Effector CD4-positive, alpha-beta T cell (primary cell): ENCODE measurements at places on chromosomes 2 and 18.

DNA sequence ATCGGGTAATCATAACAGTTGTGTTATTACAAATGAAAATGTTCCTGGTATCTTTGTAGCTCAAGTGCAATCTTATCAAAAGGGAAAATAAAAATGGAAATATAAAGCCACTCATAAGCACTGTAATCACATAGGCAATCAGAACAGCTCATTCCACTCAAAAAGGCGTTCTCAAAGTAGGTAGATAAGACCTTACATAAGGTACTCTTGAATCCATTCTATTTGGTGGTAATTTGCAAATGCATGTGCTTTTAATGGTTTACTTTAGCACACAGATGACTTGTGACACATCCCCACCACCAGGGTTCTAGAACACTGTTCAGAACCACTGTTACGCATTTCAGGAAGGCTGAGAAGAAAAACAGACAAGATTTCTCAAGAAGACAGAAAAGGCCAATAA, 86.7 kb upstream of the NARS1 start:
- DNase-seq, result no peak

DNA sequence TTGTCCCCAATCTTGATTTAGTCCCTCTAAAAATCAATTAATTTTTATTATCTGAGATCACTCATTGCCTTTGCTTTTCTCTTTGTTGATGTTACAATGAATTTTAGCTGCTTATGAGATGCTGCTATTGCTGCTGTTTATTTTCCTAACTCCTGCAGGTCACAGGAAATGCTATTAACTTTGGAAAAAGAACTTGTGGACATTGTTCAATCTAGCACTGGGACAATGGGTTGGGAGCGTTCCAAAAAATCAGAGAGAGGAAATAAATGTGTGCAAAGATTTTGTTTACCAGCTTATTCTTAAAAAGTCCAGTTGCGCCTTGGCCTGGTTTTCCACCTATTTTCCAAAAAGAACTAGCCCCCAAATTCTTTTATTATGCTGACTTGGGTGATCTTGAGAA, 268.3 kb downstream of the PTH2R start:
- DNase-seq, result no peak

DNA sequence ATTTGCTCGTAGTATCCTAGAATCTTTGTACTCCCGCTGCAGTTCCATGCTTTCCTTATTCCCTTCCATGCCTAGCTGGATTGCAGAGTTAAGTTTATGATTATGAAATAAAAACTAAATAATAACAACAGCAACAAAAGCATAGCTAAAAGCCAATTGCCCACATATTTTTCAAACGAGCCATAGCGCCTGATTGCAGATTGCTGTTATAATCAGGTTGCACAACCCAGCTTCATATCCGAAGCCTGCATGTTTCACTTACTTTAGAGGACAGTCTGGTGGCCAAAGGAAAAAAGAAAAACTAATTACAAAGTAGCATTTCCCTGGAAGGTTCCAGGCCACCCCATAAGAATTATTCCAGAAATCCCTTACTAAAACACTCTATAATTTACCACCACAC, 31.9 kb upstream of the PNO1 start:
- DNase-seq, result no peak

GRCh38 chr2:7053650-7054265, 136.5 kb downstream of the RNF144A start:
- DNase-seq, result no peak

DNA sequence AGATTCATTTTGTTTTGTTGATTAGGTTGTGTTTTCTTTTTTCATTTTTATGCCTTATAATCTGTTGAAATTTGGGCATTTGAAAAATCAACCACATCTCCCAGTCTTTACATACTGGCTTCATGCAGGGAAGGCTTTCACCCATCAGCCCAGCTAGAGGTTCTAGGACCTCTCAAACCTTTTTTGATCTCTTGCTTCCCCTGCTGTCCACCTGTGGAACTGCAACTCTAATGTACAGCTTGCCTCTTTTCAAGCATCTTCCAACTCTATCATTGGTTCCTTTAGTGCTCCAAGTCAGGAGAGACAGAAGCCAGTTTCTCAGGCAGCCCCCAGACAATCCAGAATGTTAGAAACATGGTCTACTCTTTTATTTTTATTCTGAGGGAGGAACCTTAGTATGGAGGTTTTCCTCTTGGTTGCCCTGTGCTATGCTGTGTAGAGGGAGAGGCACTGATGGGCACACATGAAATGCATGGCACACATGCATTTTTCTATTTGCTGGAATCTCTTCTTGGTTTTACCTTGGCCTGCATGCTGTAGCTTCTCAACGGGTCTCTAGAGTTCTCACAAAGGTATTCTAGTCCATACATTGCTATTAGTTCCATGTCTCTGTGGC, 107.2 kb upstream of the L3MBTL4 start:
- no peak for DNase-seq

DNA sequence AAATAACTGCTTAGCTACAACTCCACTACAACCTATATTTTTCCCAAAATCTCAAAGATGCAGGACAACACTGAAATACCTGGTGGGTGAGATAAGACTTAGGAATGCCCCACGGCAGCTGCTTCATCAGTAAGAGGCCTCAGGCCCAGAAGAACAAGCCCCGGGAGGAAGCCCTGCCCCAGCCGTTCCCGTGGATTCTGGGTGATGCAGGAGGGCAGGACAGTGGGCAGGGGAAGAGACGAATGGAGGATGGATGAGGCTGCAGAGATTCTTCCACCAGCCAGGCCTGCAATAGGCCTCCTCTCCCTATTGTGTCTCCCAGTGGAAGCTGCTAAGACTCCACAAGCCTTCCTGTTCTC, 197.9 kb upstream of the HDAC4 start:
- DNase-seq, result no peak

- DNase-seq, result no peak
These were observed 31.3 kb downstream of the DGKD start for GRCh38 chr2:233385489-233386044.

- no peak for DNase-seq
These were observed 12.3 kb upstream of the APOB start for GRCh38 chr2:21055879-21056790.

DNA sequence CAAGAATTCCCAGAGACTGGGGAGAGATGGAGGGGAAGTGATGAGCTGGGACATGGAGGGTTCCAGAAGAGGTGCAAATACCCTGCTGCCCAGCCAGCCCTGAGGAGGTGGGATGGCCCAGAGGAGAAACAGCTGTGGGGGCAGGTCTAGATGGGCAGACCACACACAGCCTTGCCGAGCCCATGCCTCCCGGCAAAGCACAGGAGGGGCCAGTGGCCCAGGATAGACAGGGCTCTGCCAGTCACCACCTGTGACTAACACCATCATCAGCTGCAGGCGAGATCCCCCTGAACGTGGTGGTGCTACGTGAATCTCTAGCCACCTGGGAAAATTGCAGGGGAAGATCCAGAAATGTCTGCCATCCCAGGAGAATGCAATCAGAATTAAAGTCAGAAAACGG, 39.4 kb downstream of the SCTR start:
- no peak for DNase-seq

GRCh38 chr2:192544371-192544955, 349.7 kb upstream of the TMEFF2 start:
- no peak for DNase-seq

GRCh38 chr2:223731503-223731902, 105.9 kb downstream of the AP1S3 start:
- no peak for DNase-seq

- DNase-seq, result no peak
These were observed 59.3 kb downstream of the EMILIN2 start for GRCh38 chr18:2905854-2906703.

DNA sequence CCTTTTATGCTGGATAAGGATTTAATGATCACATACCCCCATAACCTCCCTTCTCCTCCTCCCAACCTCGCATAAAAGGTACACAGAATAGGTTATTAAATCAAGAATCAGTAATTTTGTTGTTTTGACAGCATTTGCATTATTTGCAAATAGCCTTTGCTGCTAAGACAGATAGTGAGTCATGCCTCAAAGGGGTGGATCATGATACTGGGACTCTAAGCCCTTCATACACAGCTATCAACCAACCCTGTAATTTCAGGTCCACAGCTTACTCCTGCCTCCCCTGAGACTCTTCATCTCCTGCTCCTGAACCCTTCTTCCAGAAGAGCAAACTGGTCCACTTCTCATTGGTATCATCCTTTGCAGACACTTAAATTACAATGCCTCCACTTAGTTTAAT, 73.8 kb upstream of the KLHL29 start:
- DNase-seq, result no peak

DNA sequence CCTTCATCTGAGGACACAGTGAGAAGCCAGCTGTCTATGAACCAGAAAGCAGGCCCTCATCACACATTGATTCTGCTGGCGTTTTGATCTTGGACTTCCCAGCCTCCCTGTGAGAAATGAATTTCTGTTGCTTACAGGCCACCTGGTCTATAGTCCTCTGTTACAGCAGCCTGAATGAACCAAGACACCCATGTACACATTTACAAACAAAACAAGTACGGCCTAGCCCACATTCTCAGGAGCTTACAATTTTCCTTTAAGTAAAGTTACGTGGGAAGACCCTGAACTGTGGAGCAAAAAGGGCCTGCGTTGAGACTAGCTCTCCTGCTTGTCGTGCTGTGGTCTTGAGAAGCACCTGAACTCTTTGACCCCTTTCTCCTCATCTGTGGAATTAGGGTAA, 12.0 kb upstream of the SLC20A1 start:
- DNase-seq, result no peak

DNA sequence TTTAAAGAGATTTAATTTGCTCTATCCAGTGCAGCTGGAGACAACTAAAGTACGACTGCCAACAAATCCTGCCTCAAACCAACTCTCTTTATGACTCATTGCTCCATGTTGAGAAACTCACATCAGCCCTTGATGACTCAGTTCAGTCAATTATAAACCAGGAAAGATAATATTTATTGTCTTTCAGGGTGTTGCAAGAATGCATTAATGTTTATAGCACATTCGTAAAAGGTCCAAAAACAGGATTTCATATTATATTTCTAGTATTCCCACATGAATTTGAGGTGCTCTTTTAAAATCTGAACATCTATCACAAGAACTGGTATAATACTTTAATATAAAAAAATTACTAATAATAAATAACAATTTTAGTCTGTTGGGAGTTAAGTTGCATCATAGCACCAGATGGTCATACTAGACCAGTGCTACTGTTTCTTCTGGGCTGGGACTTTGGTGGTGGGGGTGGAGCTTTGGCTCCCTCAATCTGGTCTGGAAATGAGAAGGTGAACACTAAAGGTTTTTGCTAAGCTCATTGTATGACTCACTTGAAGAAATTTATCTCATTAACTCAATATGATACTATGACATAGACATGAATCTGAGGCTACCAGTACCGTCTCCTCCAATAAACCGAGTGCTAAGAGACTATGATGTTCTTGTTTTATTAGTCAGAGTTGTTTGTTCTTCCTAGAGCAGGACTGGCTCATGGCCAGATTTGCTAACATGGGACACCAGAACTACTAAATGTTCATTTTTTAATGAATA, 26.6 kb upstream of the MAP3K20 start:
- DNase-seq, result no peak
